ENCODE measurements at places on chromosomes 12 and 14.

GRCh38 chr14:55756557-55756956 is 176.6 kb downstream of the KTN1 start:
- no peak for DNase-seq

DNA sequence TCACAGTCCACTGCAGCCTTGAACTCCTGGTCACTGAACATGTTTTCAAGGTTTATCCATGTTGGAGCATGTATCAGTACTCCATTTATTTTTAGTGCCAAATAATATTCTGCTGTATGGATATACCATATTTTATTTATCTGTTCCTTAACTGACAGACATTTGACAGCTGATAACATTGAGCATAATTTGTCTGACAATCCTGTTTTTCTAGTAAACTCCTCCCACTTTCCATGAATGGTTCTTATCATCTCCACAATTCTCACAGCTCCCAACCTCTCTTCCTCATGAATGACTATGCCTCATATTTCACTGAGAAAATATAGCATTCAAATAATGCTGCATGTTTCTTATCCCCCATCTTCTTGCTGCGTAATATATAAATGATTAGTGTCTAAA is 33.3 kb downstream of the COCH start:
- no peak for DNase-seq

DNA sequence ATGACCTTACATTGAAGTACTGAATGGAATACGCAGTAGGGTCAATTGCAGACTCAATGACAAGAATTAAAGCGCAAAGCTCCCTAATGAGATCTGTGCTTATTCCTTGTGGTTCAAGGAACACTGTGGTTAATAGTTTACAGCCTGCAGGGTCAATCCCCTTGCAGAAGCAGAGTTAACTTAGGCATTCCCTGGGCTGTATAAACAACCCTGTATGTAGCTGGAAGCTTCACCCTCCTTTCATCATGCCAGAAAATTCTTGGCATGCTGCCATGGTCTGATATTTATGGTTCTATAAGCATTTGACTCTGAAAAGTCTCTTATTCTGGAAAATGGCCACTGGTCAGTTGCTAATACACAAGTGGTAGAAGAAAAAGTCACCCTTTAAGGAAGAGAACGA is 227.7 kb downstream of the NOVA1 start:
- DNase-seq: no peak

DNA sequence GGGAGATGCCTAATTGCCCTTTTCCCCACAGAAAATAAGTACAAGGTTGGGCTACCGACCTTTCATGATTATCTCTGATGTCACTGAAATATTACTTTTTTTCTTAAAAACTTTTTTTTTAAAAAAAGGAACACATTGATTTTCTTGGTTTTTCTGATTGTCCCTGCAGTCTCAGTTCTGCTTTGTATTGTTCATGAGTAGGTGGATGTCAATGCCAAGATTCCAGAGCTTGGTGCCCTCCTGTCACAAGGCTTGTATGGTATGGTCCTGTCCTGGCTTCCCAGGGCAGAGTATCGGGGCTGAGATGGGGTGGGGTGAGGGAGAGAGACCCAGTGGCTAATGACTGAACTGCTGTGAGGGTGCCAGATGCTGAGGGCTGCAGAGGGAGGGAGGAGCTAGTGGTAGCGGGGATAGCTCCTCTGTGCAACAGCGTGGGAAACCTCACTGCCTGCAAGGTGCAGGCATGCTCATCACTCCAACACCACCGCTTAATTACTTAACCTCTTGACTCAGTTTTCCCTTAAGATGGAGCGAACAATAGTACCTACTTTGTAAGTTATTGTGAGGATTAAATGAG is 4.4 kb upstream of the CTDSP2 start:
- DNase-seq: no peak

GRCh38 chr14:70268760-70269159 is 80.0 kb upstream of the SLC8A3 start:
- DNase-seq: no peak

GRCh38 chr12:72346363-72346944 is 74.3 kb downstream of the TRHDE start:
- DNase-seq: peak; percentile 31

DNA sequence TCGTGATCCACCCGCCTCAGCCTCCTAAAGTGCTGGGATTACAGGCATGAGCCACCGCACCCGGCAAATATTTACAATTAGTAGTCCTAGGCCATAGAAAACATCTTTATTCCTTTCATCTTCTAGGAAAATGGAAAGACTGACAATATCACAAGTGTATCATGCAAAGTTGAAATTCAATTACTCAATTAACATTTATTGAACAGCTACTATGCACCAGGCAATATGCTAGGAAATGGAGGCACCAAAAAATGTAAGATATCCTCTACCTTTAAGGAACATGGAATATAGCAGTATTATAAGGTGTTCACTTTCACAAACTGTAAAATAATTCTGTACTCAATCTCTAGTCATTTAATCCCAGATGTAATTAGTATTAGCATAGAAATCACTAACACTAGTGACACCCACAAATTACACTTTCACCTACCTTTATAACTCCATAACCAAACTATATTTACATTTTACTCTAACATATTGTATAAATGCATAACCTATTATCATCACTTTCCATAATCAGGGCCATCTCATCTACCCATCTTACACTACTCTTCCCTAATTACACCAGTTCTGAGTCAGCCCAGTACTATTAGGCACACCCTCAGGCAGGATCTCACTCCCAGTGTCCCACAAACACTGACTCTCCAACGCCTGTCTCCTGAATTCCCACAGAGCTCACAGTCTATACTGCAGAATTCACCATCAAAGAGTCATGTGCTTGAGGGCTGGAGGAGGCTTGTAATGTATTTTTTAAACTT is 10.4 kb downstream of the CORO1C start:
- no peak for DNase-seq

DNA sequence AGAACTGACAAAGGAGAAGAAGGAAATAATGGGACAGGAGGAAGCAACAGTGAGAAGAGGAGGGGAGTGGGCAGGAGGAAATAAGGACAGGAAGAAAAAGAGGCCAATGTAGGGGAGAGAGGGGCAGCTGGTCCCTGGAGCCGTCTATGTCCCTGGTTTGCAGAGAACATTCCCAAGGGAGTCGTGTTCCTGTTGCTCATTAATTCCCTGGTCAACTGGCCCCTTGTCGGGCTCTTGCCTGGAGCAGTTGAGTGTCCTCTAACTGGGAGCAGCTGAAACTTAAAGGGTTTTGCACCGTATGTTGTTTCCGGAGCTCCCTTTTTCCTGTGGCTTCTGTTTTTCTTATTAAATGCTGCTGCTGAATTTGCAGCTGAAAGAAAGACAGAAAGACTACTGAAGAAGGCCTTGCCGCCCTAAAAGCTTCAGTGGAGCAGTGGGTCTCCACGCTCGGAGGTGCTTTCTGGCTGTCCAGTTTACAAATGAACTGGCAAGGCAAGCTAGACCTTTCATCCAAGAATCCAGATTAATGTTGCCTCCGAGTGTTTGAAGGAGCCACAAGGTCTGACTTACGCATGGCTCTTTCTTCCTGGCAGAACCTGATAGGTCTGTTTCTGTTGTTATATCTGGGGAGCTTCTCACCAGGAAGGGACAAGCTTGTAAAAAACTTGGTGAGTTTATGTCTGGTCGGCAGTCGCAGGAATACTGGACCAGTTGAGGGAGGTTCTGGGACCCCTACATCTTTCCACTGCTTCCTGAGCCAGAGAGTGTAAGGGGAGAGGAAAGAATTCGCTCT is 146.2 kb upstream of the RFLNA start:
- no peak for DNase-seq
